ENCODE measurements at places on chromosomes 6 and 20.

DNA sequence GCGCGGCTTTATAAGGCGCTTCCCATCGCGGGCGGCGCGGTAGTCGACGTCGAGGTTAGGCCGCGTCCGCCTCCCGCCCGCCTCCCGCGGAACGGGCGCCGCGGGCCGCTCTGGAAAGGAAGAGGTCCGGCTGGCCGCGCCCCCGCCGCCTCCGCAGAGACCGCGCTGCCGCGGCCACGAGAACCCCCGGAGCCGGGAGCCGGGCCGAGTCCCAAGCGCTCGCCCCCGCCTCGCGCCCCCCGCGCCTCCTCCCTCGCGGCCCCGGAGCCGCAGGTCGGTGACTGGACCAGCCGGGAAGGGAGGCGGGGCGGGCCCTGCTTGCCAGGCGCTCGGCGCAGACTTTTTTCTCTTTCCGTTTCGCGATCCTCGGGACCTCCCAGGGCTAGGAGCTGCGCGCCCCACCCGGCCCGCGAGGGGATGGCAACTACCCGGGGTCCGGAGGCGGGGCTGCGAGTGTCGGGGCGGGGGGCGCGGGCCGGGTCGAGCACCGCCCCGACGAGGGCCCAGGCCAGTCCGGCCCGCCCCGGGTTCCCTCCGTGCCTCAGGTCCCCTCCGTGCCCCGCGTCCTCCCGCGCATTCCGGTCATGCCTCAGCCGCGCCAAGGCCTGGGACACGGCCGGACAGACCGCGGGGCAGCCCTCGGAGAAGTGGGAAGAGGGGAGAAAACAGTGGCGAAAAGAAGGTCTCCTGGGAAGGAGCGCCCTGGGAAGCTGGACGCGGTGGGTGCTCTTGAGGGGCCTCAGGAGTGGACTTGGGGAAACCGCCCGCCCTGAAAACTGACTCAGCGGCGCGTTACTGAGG lies 417 bp upstream of the PXDC1 start:
- peak; percentile 31 for DNase-seq

GRCh38 chr20:58897488-58897887 lies 45.0 kb downstream of the GNAS start:
- DNase-seq: no peak

DNA sequence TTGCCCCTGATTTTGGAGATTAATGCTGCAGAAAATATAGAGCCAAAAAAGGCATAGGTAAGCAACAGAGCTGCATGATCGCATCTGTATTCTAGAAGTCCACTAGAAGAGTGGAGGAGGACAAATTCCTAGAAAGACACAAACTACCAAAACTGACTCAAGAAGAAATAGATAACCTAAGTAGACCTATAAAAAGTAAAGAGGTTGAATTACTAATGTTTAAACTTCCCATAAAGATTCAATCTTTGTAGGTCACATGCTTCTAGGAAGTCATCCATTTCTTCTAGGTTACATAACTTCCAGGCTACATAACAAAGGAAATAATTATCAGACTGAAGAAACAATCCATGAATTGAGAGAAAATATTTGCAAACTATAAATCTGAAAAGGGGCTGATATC lies 84.4 kb downstream of the JPH2 start:
- DNase-seq: no peak

GRCh38 chr6:16402581-16402900 lies 164.2 kb downstream of the GMPR start:
- no peak for DNase-seq

GRCh38 chr6:72712910-72713309 lies 91.0 kb downstream of the KCNQ5 start:
- DNase-seq: no peak

DNA sequence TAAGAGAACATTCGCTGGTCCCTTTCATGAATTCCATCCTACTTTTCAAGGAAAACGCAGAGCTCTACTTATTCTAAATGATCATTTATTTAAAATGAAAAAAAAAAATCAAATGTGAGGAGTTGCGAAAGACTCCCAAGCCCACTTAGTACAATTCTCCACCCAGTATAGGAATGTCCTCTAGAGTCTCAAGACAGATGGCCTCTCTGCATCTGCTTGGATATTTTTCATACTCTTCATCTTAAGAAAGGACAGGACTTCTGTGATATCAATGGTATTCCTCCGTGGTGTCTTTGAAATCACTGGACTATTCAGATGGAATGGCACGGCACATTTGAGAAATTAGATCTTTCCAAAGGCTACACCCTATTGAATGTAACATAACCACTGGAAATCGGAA lies 107.1 kb downstream of the PTPRK start:
- DNase-seq: no peak

GRCh38 chr20:40782043-40782368 lies 93.0 kb upstream of the MAFB start:
- no peak for DNase-seq

- no peak for DNase-seq
Observed at GRCh38 chr6:55892749-55893357, 17.5 kb upstream of the BMP5 start.

GRCh38 chr6:104896914-104897313 lies 37.2 kb upstream of the HACE1 start:
- no peak for DNase-seq

GRCh38 chr20:19310541-19310940 lies 98.1 kb downstream of the SLC24A3 start:
- no peak for DNase-seq

- no peak for DNase-seq
Observed at GRCh38 chr6:329888-330691, 37.8 kb downstream of the DUSP22 start.

All from activated T-cell treated with anti-CD3 and anti-CD28 coated beads for 1 hour (primary cell).